Neural crest cell (in vitro differentiated cells): ENCODE measurements at places on chromosomes 4 and X.

DNA sequence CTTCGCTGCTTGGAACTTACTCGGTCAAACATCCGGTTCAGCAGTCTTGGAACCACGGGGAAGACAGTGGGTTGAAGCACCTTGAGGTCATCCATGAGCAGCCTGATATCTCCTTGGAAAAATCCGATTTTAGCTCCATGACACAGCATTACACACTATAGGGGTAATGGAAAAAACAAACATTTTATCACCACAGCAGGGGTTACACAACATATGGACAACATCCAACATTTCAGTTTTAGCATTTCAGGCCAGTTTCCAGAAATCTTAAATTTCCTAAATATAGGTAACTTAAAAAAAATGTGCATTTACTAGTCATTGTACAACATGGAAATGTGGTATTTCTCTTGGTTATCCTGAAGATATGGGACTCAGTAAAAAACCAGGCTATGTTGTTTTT lies 34.4 kb upstream of the CENPU start:
- no peak for DNase-seq

DNA sequence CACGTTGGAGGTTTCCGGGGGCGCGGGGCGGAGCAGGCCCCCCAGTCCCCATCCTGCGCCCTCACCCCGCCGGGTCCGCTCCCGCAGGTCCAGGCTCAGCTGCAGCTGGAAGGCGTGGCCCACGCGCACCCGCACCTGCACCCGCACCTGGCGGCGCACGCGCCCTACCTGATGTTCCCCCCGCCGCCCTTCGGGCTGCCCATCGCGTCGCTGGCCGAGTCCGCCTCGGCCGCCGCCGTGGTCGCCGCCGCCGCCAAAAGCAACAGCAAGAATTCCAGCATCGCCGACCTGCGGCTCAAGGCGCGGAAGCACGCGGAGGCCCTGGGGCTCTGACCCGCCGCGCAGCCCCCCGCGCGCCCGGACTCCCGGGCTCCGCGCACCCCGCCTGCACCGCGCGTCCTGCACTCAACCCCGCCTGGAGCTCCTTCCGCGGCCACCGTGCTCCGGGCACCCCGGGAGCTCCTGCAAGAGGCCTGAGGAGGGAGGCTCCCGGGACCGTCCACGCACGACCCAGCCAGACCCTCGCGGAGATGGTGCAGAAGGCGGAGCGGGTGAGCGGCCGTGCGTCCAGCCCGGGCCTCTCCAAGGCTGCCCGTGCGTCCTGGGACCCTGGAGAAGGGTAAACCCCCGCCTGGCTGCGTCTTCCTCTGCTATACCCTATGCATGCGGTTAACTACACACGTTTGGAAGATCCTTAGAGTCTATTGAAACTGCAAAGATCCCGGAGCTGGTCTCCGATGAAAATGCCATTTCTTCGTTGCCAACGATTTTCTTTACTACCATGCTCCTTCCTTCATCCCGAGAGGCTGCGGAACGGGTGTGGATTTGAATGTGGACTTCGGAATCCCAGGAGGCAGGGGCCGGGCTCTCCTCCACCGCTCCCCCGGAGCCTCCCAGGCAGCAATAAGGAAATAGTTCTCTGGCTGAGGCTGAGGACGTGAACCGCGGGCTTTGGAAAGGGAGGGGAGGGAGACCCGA lies 14.0 kb downstream of the SHOX start:
- no peak for DNase-seq

- no peak for DNase-seq
These were observed 71.7 kb downstream of the APBB2 start for GRCh38 chr4:41142376-41143310.

DNA sequence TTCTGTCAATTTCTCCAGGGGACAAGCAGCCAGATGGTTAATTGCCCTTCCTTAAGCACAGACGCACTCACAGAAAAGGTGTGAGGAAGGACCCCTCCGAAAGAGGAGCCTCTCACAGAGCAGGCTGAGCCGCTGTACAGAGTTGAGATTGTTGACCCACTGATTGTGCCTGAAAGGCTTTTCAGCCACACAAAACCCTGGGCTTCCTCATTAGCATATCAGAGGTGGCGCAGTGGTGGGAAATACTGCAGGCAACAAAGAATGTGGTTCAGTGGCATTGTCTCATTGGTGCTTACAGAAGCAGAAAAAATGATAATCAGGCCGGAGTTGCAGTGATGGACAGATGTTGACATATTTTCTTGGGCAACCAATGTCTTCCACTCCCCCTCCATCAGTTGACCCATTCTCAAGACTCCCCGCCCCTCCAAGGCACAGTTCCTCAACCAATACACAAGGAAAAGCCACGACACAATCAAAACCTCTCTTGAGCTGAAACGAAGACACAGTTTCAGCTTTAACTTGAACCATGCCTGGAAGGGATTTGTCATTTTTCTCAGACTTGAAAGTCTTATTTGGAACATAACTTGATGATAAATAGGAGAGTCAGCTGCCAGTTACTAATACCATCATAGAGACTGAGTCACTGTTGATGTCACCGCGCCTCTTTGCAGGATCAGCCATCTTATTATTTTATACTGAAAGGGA lies 53.1 kb downstream of the ATXN3L start:
- peak; percentile 16 for DNase-seq

GRCh38 chrX:134935276-134935675 lies 55.5 kb upstream of the SMIM10 start:
- DNase-seq, result no peak

- no peak for DNase-seq
These were observed 79.6 kb upstream of the WDR1 start for GRCh38 chr4:10196191-10196590.

DNA sequence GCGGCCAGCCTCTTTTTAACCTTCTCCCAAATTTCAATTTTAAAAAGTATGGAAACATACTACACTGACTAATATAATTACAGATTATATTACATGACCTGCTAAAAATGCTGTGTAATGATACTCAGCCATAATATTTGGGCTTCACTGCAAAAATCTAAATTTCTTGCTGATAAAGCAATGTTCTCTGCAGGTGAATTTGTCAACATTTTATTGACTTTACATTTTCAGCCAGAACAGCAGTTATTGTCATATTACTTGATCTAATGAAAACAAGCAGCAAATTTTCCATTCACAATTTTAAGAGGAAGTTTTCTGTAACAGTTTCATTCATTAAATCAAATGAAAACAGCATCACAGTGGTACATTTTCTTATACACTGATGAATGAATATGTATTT lies 91.1 kb downstream of the FRYL start:
- no peak for DNase-seq

GRCh38 chr4:147524601-147525000 lies 43.7 kb downstream of the EDNRA start:
- DNase-seq, result no peak

DNA sequence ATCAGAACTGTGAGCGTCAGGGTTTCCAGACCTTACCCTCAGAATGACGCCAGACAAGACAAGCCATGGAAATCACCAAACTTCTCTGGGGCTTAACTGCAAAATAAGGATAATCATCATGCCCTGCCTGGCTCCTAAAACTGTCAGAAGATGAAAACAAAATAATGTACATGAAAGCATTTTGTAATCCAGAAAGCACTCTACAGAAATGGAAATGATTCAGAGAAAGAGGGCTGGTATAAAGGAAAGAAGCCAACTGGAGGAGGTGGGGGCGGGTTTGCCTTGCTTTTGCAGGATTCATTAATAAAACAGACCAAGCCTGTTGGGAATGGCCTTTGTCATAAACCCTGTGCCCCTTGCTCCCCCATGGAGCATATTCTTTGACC lies 47.3 kb downstream of the SEPSECS start:
- no peak for DNase-seq

DNA sequence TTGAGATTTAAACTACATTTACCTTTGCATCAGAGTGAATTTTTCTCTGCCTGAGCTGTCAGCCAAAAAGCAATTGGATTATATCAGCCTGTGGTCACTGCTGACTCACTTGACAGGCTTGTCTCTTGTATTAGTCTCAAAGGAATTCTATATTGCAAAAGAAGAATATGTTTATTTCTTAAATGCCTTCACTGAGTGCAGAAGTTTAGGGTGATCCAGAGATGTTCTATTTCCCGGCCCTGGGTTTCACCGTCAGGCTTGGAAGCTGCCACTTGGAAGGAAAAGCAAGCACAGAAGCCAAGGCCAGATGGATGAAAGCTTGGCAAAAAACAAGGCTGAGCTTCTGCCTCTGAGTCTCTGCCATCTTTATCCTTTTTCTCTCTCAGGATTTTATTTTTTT lies 80.9 kb downstream of the FAM114A1 start:
- DNase-seq, result no peak

- no peak for DNase-seq
These were observed 375.1 kb downstream of the SH3BGRL start for GRCh38 chrX:81577028-81577427.

- no peak for DNase-seq
These were observed 337.9 kb upstream of the FGF13 start for GRCh38 chrX:139049465-139049864.

DNA sequence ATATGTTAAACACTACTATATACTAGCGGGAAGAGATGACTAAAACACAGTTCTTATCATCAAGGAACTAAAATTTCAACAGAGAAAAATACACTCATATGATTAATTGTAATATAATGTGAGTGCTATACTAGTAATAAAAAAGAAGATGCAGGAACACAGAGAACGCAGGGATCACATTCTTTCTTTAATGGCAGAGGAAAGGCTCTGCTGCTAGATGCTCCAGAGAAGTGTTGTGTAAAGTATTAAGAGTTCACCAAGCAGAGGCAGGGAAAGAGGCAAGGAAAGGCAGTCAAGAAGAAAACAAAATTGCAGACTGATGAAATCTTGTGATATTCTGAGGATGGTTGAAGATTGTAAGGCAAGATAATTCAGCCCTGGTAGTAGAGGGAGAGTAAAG lies 394.7 kb downstream of the PDGFC start:
- no peak for DNase-seq

- no peak for DNase-seq
These were observed 15.0 kb downstream of the ASB9 start for GRCh38 chrX:15254852-15255251.

- no peak for DNase-seq
These were observed 931.0 kb downstream of the STIM2 start for GRCh38 chr4:27791640-27792039.

GRCh38 chr4:8500966-8501365 lies 60.4 kb downstream of the TRMT44 start:
- DNase-seq, result no peak

- DNase-seq, result no peak
These were observed 75.5 kb upstream of the ADRA2C start for GRCh38 chr4:3690551-3691152.

DNA sequence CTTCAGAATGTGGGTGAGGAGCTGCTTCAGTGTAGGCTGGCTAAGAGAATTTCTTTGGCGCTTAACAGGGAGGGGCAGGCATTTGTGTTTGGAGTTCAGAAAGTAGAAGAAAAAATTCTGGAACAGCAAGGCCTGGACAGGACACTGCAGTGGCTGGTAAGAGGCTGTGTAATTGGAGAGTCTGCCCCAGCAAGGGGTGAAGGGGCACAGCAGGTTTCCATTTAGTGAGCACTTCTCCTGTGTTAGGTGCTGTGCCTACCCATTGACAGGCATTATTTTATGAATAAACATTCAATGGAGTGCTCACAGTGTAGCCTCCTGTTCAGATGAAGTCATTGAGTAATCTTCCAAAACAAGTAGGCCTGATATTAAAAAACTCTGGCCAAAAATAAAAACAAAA lies 10.7 kb upstream of the CPE start:
- DNase-seq, result no peak

GRCh38 chr4:40165916-40166315 lies 30.9 kb upstream of the RHOH start:
- no peak for DNase-seq

DNA sequence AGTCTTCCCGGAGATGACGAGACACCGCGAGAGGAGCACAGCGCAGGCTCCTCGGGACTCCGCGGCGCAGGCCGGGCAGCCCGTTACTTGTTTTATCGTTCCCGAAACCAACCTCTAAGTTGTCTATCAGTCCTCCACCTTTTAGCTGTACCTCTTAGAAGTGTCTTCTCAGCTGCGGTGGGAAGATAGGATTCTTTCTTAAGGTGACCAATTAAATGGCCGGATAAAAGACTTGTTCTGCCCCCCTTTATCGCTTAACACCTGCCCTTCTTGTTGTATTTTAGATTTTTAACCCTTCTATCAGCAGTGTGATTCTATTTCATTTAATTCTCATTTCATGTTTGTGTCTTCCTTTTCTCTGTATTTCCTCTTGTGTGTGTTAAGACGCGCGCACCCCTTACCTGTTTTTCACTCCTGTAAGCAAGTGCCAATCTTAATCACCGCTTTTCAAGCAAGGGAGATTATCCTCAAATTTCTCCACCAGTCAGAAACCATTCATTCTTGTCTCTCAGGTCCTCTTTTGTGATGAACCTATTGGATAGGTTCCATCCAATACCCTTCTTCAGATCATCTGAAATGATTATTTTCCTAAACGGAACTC lies at the start of gene SLC9B2:
Gene SLC9B2 (minus strand): TSS at position 15 of the 601 bp plus-strand sequence. CDS start 9,211 bp downstream, outside the sequence.
- DNase-seq, result no peak
